Activated CD4-positive, alpha-beta T cell treated with anti-CD3 and anti-CD28 coated beads for 48 hours (primary cell): ENCODE measurements at places on chromosomes 1 and 21.

DNA sequence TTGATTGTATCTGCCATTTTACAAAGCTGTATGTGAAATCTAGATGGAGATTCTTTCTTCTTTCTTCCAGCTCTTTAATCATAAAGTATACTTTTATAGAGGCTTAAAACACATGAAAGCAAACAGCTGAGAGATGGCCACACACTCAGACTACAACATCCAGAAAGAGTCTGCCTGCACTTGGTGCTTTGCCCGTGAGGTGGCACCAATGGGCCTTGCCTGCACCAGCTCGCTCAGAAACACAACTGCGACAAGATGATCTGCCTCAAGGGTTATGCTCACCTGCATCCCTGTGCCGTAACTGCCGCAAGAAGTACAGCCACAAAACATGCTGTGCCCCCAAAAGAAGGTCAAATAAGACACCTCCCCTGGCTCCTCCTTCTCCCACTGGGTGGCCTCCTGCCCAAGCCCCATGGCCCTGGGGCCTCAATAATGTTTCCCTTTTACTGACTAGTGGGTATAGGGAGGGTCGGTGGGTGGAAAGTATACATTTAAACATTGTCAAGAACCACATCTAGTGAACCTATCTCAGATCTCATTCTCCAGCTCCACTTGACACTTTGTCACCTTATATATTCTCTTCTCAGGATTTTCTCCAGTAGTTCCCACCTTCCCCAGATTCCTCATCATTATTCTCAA, 66.7 kb upstream of the ANGPTL3 start:
- no peak for DNase-seq

DNA sequence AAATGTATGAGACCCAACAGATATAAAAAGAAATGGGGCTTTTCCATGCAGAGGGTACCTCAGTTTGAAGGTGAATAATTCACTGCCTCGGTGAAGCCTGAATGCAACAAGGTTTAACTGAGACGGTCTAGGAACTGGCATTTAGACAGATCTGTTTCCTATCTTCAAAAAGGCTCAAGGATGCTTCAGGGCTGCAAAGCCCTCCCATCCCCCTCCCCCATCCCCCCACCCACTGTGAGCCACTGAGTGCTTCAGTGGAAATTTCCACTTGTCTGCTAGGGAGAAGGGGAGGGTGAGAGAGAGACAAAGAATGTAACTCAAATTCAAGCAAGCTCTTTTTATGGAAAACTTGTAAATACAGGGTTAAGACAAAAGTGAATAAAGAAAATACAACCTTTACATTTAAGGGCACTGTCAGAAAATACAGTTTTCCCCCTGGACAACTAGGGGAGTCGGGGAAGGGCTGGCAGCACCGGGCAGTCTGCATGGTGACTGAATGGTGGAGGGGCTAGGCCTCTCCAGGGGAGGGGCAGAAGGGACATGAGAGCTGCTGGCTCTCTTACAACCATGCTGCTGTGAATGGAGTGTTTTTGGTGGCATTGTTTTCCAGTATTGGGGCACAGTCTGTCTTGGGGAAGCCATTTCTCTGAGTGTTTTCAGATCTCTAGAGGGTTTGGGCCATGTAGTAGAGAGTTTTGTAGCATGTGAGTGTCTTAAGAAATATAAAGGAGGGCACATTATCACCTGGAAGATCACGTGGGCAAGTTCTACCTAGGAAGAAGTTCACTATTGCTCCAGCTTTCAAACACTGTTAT, 56.7 kb downstream of the MRPS6 start:
- DNase-seq: no peak

GRCh38 chr1:246107516-246108277, 399.4 kb downstream of the SMYD3 start:
- DNase-seq: no peak

- no peak for DNase-seq
These were observed 2.5 kb upstream of the ELAVL4 start for GRCh38 chr1:50106095-50106761.

GRCh38 chr1:203354246-203354645, 3.3 kb upstream of the FMOD start:
- DNase-seq: no peak

DNA sequence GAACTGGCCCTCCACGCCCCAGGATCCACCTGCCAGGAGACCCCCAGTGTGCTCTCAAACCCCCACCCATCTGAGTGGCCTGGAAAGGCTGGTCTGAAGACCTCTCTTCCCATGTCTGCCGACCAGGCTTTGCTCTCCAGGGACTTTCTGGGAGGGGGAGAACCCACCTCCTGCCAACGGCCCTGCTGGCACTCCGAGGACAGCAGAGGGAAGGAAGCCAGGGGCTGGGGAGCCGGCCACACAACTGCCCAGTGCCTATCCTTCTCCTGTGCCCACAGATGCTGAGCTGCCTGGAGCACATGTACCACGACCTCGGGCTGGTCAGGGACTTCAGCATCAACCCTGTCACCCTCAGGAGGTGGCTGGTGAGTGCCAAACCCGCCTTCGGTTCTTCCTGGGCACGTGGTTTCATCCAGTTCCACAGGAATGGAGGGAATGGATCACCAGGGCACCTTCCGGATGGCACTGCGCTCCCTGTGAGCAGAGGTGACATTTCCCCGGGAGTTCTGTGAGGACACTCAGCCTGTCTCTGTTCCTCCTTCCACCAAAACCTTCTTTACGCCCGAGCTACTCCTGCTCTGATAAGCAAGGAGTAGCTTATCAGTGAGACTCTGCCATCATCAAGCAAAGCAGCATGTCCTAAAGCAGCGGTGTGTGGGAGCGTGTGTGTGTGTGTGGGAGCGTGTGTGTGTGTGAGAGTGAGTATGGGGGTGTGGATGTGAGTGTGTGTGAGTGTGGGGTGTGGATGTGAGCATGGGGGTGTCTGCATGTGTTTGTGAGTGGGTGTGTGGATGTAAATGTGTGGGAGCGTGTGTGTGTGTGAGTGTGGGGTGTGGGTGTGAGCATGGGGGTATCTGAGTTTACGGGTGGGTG, 105.5 kb downstream of the PDE9A start:
- no peak for DNase-seq

DNA sequence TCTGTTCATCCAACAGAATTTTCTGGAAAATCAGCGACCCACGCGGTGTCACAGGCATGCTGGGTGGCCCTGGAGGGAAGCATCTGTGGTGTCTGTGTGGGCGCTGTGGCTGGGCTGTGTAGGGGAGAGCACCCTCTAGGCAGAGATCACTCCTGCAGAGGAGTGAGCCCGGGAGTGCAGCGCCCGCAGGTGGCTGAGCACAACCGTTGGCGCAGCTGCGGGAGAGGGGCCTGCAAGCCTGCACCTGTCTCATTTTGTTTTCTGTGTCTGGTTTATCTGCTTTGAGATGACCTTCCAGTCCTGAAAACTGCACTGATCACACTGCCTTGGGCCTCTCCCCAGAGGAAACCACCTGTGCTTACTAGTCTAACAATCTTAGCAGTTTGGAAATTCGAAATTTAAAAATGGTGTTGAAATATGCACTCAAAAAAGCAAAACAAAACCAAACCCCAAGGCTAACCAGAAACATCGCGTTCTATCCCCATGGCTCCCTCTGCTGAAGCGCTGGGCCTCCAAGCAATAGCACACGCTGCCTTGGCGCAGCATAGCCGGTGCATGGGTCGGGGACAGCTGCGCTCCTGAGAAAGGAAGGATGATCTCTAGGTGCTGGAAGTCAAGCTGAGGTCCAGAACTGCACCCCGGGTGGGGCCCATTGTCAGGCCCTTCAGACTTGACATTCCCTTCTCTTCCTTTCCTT, 4.8 kb downstream of the FAM3B start:
- peak; percentile 18 for DNase-seq

- DNase-seq: no peak
These were observed 179.4 kb upstream of the SGIP1 start for GRCh38 chr1:66354311-66355201.

- no peak for DNase-seq
These were observed 200.6 kb upstream of the BEND5 start for GRCh38 chr1:48977273-48977672.
